T follicular helper cell (primary cell): ENCODE measurements at places on chromosomes 1 and 21.

GRCh38 chr1:82001345-82001744, 200.6 kb downstream of the ADGRL2 start:
- no peak for DNase-seq

- DNase-seq: no peak
Observed at GRCh38 chr1:168613691-168614231, 37.4 kb downstream of the XCL1 start.

DNA sequence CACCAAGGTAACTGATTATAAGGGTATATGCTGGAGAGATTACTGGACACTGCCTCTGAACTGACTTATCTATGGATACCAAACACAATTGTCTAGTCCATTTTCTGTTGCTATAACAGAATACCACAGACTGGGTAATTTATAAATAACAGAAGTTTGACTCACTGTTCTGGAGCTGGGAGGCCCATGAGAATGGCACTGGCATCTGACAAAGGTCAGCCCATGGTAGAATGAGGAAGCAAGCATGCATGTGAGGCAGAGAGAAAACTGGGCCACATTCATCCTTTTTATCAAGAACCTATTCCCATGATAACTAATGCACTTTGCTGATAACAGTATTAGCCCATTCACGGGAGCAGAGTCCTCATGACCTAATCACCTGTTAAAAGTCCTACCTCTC, 37.4 kb downstream of the FCER1A start:
- DNase-seq: no peak

- DNase-seq: peak; percentile 8
Observed at GRCh38 chr1:116667575-116668105, at the start of gene IGSF3. Gene IGSF3, minus strand, starts transcription at chr1:116667733. Its CDS starts 1,407 bp downstream, at chr1:116666326.

GRCh38 chr21:42286416-42286815, 28.8 kb downstream of the TFF3 start:
- DNase-seq: no peak

- DNase-seq: no peak
Observed at GRCh38 chr1:41260768-41261167, 18.7 kb upstream of the SCMH1 start.

GRCh38 chr1:156712626-156713025, 7.2 kb upstream of the CRABP2 start:
- no peak for DNase-seq

GRCh38 chr1:53249706-53250105, 11.4 kb upstream of the MAGOH start:
- no peak for DNase-seq

- DNase-seq: no peak
Observed at GRCh38 chr1:212290608-212291007, 5.4 kb downstream of the PPP2R5A start.

- no peak for DNase-seq
Observed at GRCh38 chr1:76593618-76594017, 273.7 kb upstream of the ST6GALNAC5 start.

DNA sequence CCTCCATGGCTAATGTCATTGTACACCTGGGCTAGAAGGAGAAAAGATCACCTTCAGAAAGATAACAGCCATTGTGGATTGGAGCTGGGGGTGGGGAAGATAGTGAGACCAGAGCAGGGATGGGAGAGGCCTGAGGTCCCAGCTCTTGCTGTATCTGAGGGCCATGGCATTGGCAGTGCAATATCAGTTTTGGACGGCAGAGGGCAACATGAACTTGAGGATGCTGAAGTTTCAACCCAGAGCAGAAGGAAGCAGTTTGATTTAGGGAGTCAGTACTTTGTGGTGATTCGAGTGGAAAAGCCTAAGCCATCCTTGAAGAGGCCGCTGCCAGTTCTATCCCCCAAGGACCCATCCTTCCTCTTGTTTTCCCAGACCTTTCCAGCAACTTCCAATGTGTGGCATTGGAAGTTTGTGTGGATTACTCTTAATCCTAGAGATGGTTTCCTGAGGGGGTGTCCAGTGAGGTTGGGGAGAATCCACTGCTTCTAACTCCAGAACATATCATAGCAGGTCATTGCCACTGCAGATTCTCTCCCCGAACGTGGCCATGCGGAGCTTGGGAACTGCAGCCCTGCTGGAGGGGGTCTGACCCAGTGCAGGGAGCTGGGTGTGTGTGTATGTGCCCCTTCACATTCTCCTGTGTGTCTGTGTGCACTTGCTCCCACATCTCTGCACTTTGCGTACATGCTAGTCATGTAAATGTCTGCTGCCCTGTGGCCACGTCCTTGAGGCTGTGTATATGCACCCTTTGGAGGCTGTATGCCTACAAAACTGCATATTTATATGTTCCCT, 24.1 kb downstream of the SLC26A9 start:
- DNase-seq: peak; percentile 56

- DNase-seq: no peak
Observed at GRCh38 chr1:31790140-31790539, 25.7 kb downstream of the SPOCD1 start.
